Mammary epithelial cell (primary cell): ENCODE measurements at places on chromosomes 6 and 20. TPM values are rescaled to one million over a fixed set of nuclear protein-coding genes. Genes with fewer than 3 reads are reported as not detected.

- DNase-seq = no peak
These were observed 144.2 kb downstream of the BTBD9 start for GRCh38 chr6:38495518-38495917.

GRCh38 chr20:37501940-37502339, 19.1 kb upstream of the NNAT start:
- DNase-seq = no peak

GRCh38 chr6:73665686-73666319, 12.0 kb upstream of the SLC17A5 start:
- DNase-seq = peak; percentile 50

- no peak for DNase-seq
These were observed 33.0 kb downstream of the SRSF3 start for GRCh38 chr6:36627141-36627540.

DNA sequence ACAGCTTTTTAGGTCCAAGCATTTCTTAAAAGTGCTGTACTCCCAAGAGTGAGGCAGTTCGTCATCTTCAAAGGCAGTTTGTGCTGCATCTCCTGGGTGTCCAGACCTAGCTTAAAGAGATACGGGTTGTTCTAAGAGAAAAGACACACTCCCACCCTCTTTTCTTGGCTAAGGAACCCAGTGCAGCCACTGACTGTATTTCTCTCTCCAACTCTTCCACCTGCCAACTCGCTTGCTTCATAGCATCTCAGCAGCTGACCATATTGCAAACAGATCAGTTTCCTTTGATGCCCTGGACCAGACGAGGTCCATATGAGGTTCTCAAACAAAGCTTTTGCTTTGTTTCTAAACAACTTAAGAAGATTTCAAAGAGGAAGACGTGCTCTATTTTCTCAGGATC, 101.1 kb downstream of the ISM1 start:
- DNase-seq = no peak

DNA sequence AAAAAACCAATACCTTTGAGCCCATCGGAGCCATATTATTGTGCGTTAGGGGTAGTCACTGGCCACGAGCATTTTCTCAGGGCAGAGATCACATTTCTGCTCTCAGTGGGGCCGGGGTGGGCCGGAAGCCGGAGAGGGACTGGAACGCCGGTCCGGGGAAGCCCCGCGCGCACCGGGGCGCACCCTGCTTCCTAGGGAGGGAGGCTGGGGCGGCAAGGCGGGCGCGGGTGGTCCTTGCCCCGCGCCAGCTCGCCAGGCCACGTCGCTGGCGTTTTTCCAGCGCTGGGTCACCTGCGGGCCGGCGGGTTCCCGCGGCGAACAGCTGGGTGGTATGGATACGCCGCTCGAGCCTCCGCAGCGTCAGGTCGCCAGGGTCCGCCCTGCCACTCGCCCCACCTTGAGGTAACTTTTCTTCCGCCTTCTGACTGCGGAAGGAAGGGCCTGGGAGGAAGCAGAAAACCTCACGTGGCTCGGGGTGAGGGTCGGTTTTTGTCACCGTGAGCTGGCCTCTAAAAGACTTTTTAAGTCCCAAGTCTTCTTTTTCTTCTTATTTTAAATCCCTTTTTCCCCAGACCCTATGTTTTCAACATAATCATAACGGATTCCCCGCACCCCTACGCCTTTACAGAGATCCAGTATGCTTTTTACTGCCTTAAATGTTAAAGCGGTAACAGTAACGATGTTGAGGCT, 2.7 kb upstream of the EEF1A1 start:
- DNase-seq = peak; percentile 58

DNA sequence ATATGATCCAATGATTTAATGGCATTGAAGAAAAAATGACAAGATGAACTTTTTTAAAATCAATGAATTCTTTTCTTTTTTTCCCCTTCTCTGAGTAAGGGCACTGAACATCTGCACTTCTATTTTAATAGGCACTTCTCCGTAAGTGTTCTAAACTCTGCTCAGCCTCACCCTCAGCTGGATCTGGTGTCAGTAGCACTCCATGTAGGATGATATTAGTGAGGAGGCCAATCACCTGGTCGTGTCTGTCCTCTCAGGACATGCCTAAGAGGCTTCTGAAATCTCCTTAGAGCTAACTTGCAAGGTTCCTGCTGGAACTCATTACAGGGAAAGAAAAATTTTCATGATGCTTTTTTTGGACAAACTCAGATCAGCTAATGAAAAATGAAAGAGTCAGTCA, 148.6 kb upstream of the MLIP start:
- DNase-seq = no peak

- DNase-seq = no peak
These were observed 245.3 kb upstream of the FOXQ1 start for GRCh38 chr6:1066449-1067090.

- peak; percentile 54 for DNase-seq
These were observed 5.6 kb upstream of the UQCC2 start for GRCh38 chr6:33716890-33717632.

DNA sequence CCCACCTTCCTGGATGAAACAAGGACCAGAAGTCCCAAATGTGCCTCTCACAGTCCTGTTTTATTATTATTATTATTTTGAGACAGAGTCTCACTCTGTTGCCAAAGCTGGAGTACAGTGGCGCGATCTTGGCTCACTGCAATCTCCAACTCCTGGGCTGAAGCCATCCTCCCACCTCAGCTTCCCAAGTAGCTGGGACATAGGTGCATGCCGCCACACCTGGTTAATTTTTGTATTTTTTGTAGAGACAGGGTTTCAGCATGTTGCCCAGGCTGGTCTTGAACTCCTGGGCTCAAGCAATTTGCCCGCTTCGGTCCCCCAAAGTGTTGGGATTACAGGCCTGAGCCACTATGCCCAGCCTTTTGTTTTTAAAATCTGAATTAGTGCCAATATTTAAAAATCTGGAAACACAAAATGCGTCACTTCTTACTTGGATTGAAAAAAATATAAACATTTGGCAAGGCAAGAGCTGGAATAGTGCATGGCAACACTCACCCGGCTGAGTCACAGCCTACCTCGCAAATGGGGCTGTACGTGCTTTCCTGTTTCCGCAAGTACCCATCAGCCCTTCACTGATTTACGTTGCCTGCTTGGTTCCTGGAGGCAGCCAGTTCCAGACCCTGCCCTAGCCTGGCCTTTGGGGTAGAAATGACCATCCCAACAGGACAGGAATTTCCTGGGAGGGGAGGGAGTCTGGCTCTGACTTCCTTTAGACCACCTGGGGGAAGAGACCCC, 6.3 kb downstream of the SDCBP2 start:
- peak; percentile 47 for DNase-seq

DNA sequence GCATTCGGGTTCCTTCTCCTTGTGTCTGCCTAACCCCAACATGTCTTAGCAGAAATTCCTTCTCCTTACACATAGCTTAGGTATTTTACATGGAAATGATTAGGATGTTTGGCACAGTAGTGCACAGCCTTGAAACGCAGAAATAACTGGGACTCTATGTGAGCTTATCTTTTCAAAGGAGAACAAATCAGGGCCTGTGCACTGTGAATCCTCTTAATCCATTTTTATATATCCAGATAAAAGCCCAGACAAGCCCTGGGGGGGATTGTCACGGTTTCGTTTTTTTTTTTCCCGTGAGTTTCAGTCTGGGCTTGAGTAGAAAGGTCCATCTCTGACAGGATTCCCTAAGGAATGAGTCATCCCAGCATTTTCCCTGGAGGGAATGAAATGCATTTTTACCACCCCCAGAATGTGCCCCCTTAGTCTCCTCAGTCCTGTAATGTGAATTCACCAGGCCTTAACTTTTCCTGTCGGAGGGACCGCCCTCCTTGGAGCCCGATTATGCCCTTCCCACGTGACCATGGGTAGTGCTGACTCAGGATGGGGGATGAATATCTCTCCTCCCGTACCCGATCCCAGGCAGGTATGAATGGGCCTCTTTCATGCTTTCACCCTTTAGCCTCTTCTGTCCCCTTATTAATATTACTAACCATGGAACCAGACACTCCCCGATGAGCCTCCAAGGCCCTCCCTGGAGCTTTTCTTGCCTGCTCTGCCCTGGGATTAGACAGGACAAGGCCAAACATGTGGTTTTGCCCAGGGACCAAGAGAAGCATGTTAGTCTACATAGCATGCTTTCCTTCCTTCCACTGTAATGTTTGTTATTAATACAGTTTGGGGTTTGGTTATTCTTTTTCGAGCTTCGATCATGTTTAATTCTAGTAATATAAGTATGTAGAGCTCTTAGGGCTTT, 23.9 kb upstream of the NAA20 start:
- peak; percentile 95 for DNase-seq

- no peak for DNase-seq
These were observed 838 bp downstream of the STMN3 start for GRCh38 chr20:63652192-63652980.

GRCh38 chr20:33859157-33859695, 48.1 kb downstream of the CHMP4B start:
- no peak for DNase-seq

The EPHA7 gene
- total RNA-seq = not detected

The OOEP gene
- total RNA-seq = not detected in 2 replicates

The IRF4 gene
- total RNA-seq = not detected in 2 replicates

The GCLC gene
- 94.7 TPM for total RNA-seq
